Stimulated activated CD8-positive, alpha-beta memory T cell treated with anti-CD3 and anti-CD28 coated beads, Interleukin-15, amount 100 ng/mL, for 24 hours (primary cell): ENCODE measurements at places on chromosomes 3 and 15.

DNA sequence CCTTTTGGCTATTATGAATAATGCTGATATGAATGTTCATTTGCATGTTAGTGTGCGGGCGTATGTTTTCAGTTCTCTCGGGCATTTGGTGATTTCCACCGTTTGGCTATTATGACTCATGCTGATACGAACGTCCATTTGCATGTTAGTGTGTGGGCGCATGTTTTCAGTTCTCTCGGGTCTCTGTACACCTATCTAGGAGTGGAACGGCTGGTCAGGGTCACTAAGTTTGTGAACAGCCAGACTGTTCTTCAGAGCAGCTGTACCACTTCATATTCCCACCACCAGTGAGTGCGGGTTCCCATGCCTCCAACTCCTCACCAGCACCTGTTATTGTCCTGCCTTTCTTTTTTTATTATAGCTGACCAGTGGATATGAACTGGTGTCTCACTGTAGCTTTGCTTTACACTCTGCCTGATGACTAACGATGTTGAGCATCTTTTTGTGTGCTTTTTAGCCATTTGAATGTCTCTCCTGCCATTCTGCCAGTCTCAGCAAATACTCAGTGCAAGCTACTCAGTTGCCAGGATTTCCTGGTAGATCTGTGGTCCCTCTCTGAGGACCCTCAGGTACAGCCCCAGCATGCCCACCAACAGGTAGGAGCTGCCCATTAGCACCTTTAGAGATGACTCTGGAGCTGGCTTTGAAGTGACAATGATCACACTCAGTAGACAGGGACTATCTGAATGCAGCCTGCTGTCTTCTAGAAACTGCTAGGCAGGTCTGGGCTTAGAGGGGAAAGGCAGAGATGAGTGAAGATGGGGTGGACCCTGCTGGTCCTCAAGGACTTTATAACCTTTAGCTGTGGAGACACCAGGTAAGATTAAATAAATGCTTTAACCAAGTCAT, 141.1 kb downstream of the XXYLT1 start:
- DNase-seq: no peak

GRCh38 chr3:27354161-27354560, 15.0 kb downstream of the NEK10 start:
- no peak for DNase-seq

DNA sequence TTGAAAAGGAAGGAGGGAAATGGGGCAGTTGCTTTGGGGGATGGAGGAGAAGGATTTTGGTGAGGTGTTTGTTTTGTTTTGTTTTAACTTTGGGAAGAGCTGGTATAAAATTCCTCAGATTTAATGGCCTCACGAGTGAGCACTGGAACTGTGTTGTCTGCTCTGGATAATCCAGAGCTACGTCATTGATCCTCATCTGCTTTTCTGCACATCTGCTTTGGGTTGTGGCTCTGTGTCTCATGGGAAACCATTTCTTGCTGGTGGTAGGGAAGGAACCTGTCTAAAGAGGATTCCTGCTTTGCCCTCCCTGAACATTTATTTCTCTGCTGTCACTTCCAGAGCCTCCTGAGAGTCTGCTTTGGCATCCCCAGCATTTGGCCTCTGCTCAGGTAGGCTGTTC, 3.1 kb downstream of the SNRK start:
- no peak for DNase-seq

DNA sequence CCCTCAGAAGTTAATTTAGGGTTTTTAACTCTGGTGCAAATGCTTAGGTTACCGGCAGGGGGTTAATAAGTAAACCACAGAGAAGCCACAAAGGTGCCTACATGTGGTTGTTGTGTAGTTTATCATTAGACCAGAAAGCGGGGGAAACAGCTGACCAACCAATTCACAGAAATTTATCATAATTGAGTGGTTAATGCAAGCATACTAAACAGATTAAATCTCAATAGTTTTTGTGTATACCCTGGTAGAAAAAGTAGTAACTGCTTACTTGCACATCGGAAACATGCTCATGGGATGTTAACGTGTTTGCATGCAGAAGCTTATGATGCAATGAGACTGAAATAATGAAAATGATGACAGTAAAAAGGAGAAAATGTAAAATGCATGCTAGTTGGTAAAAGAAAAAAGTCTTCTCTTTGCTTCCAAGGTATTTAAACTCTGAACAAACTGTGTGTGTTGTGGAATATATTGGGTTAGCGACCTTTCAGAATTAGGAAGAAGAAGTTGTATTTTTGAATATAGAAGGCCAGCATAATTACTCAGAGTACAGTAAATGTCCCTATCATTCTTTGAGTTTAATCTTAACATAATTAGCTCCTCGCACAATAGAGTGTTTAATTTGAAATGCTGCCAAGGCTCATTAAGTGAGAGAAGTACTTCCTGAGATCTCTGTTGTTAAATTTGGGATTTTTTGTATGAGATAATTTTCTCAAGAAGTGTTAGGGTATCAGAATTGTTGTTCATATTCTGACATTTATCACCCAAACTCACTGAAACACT, 316.2 kb downstream of the PTPRG start:
- no peak for DNase-seq

DNA sequence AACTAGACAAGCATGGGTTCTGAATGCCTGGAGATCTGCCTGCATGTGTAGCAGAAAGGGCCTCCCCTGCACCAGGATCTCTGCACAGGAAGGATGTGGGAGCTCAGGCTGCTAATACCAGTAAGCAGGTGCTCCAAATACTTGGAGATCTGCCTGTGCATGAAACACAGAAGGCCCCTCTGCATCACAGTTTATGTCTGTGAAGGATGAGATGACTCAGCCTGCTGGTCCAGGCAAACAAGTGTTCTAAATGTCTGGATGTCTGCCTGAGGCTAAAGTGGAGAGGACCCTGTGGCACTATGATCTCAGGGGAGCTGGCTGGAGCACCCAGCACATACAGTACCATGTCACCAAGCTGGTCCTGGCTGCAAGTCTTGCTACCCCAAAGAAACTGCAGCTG, 678.8 kb downstream of the MCTP2 start:
- DNase-seq: no peak

DNA sequence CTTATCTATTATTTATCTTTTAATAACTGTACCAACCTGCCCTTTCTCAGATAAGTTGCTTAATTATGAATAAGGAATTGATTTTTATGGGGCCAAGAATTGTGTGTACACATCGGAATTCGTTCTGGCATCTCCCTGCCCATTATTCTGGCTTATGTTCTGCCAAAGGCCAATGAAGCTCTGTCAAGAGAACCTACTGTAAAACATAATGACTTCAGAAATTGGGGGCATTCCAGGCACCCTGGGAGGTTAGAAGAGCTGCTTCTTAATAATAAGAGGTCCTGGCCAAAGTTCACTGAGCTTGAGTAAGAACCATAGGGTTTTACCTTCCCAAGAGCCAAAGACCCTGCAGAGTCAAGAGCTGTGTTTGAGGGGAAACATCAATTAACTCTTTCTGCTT, 261.7 kb downstream of the SLC9A9 start:
- DNase-seq: no peak

DNA sequence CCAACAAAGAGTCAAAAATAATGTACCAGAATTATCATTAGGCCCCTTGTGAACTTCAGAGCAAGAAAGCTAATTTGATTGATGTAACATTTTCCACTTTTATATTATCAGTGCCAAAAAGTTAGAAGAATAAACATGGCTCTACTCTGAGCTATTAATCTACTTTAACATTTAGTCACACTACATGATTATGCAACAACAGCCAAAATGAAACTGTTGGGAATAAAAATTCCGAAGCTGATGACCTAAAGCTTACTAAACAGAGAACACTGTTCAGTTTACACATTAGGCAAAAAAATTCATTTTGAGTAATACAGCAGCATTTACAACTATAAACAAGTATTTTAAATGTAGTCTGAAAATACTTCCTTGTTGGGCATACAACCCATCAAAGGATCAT, 1134.1 kb downstream of the EPHA3 start:
- no peak for DNase-seq

DNA sequence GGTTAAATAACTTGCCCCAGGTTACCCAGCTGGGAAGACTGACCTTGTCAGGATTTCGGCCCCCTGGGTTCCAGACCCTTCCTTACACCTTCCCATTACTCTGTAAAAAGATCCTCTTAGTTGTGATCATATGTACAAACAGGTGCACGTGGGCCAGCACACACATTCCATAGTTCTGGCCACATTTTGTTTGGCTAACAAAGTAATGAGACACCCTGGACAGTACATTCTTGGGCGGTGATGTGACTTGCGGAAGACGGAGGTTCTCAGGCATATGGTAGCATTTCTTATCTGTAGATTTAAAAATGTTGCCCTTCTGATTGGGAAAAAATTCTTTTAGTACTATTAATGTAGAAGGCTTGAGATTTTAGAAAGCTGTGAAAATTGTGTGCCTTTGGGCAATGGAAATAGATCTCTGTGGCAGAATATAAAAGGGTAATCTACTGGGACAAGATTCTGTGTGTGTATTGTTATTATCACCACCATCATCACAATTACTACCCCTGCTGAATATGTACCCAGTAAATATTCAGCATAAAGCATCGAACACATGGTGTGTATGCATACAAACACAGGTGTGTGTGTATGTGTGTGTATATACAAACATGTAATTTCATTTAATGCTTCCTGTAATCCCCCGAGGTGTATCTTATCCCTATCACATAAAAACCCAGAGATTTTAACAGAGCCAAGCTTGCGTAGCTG, 205.4 kb upstream of the UBE2E1 start:
- DNase-seq: no peak

- no peak for DNase-seq
These were observed 175.6 kb upstream of the GALNT15 start for GRCh38 chr3:15998911-15999310.

DNA sequence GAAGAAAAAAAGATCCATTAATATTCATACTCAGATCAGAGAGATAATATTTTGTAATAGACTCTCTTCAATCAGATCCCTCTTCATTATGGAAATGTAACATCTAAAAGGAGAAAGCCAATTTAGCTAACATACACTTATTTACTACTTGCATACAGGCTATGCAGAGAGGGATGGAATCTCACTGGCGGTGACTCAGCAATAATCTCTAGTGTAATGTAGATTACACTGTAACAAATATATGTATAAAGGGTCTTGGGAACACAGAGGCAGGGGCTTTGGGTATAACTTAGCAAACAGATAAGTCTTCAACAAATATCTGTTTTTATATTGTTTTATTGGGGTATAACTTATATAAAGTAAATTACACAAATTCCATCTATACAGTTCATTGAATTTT, 69.6 kb downstream of the CGNL1 start:
- DNase-seq: no peak

GRCh38 chr3:57545636-57546268, 1.6 kb upstream of the DNAH12 start:
- no peak for DNase-seq

GRCh38 chr3:53224026-53224425, 31.8 kb downstream of the TKT start:
- no peak for DNase-seq

DNA sequence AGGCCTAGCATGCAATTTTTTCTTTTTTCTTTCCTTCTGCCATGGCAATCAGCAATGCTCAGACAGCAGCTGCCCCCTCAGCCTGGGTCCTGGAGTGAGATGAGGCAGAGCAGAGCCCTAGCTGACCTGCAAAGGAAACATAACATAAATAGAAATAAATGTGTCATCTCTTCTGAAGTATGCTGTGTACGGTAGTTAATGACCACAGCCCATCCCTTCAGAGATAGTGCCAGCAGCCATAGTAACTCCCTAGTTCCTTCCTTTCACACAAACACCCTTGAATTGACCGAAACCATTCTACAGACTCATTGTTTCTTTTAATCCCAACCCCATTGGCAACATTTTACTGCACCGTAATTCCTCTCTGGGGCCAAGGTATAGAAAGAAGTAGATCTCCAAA, 8.4 kb upstream of the CD47 start:
- no peak for DNase-seq

GRCh38 chr3:77171026-77171425, 131.1 kb downstream of the ROBO2 start:
- no peak for DNase-seq

GRCh38 chr3:8982509-8982908, 19.2 kb upstream of the RAD18 start:
- no peak for DNase-seq

DNA sequence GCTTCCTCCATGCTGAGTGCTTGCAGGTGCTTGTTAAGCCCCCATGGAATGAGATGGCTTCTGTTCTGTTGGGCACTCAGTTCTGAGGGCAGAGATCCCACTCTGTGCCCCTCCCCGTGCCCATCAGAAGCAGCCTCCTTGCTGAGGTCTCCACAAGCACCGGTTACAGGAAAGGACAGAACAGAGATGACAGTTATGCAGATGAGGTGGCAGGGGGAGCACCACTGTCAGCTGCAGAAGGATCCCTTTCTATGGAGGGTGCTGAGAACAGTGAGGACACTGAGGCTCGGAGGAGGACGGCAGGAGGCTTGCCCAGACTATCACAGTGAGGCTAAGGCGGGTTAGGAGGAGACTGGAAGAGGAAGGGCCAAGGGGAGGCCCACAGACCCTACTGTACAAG, 12.4 kb downstream of the CACNA2D2 start:
- no peak for DNase-seq

- DNase-seq: no peak
These were observed 453 bp downstream of the ZDHHC23 start for GRCh38 chr3:113948015-113948917.

DNA sequence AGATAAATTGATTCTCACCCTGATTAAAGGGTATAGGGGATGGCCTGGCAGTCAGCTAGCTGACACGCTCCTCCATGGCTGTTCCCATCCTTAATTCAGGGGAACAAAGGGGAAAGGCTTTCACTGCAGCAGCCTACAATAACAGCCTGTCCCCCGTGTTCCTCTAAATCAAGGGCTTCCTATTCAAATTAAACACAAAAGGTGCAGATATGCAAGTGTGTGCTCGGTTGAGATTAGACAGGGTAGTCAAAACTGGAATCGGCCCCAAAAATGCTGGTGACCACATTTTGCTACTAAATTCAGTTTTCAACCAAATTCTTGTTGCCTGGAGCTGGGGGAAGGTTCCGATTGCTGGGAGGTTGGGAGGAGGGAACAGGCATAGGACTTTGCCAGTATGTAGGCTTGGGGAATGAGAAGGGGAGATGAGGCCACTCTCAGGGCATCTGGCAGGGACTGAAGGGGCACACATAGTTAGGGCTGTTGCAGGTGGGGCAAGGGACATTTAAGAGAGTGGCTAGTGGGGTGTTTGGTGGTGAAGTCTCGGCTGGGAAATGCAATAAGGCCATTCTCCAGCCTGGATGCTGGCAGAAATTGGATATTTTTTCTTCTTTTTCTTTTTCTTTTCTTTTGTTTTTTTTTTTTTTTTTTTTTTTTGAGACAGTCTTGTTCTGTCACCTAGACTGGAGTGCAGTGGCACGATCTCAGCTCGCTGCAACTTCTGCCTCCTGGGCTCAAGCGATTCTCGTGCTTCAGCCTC, 32.9 kb upstream of the CTSH start:
- DNase-seq: no peak

- DNase-seq: no peak
These were observed 125.4 kb upstream of the BFSP2 start for GRCh38 chr3:133274477-133274876.

- DNase-seq: no peak
These were observed 342.2 kb downstream of the NLGN1 start for GRCh38 chr3:173739726-173740125.
